ENCODE measurements at places on chromosomes 11 and 22.

GRCh38 chr11:113131036-113131775 lies 170.0 kb downstream of the NCAM1 start:
- DNase-seq: no peak

- DNase-seq: no peak
Observed at GRCh38 chr11:60592601-60593000, 77.4 kb downstream of the MS4A13 start.

DNA sequence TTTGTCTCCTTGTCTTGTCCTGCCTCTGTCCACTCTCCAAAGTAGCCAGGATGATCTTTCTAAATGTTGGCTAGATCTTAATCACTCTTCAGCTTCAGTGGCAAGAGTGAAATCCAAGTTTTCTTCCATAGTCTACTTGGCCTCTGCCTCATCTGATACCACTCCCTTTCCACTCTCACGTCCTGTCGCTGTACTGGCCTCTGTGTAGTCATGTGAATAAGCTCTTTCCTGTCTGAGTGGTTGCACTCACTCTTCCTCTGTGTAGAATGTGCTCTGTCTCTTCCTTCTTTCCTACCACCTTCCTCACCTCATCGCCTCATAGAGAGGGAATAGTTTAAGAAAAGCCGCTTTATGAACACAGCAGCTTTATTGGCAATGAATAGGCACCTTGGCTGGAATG lies 86.5 kb downstream of the WNT11 start:
- no peak for DNase-seq

DNA sequence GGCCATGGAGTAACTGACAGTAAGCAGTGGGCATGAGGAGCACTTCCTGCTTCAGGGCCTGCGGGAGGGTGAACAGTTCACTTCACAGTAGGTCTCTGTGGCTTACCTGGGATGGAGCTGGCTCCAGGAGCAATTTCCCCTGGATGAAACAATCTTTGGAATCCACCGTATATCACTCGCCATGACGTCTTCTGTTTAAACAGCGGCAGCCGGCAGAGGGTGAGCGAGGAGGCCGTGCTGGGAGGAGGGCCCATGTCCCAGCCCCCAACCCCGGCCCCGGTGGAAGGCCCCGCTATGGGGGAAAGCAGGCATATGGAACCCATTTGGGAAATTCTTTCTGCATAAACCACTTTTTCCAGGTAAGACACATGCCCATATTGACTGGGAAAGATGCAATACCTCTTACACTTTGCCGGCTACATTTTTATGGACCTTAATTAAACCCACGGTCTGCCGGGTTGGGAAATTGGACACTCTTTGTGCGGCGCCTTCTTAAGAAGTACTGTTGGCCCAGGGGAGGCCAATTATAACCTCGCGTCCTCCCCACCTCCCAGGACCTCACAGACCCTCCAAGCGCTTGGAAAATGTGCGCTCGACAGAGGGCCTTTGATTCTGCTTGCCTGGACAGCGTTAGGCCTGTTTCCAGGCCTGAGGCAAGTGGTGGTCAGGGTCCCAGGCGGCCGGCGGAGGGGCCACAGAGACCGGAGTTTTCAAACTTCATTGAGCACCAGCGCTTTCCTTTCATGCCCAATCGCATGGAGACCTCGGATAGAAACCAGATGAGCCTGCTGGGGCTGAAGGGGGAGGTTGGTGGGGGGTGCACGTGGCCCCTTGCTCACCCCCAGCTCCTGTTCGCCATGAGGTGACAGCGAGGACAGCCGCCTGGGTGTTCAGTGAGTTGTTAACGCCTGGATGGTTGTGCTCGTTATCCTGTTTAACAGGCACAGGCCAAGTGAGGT lies 40.4 kb downstream of the SMIM38 start:
- no peak for DNase-seq

- DNase-seq: no peak
Observed at GRCh38 chr11:58471892-58472291, 29.9 kb upstream of the OR5B12 start.

DNA sequence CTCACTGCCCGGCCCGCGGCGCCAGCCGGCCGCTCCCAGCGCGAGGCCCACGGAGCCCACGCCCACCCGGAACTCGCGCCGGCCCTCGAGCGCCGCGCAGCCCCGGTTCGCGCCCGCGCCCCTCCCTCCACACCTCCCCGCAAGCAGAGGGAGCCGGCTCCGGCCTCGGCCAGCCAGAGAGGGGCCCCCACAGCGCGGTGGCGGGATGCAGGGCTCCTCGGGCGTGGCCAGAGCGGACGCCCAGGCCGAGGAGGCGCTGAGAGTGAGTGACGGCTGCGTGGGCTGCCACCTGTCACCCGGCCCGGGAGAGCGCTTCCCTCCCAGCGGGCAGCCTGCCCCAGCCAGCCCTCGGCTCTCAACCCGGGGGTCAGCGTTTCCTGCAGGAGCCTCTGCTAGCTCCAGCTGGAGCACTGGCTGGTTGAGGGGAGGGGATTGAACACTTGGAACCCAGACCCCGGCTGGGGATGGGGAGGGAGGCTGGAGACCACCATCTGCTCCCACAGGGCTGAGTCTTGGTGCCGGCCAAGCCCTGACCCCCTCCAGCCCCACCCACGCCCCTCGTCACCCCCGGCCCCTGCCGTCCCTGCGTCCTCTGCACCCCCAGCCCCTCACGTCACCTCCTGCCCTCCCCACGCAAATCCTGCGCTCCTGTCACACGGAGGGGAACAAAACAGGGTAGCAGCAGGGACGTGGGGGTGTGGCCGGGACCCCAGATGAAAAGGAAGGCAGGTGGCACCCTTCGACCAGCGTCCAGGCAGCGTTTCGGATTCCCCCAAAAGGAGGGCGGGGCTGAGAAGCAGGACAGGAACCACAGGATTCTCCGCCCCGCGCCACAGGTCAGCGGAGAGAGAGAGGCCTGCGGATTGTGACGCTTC lies 157.0 kb downstream of the BRD1 start:
- no peak for DNase-seq

- DNase-seq: no peak
Observed at GRCh38 chr11:118663381-118663780, 16.1 kb downstream of the TREH start.

DNA sequence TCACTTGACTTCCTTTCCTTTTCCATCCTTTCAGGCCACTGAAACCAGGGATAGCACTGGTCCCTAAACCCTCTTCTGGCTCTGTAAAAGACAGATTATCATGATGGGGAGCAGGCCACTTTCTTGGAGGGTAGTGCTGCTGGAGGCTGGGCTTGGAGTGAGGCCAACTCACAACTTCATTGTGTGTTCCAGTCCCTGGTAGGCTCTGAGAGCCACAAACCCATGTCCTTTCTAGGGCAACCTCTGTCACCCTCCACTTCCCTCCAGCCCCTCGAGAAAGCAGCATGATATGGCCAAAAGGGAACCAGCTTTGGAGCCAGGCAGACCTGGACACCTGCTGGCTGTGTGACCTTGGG lies 2.3 kb downstream of the TKFC start:
- DNase-seq: no peak

GRCh38 chr11:64378335-64378880 lies 19.4 kb downstream of the RPS6KA4 start:
- DNase-seq: no peak

GRCh38 chr11:118111744-118112035 lies 24.9 kb upstream of the SMIM35 start:
- no peak for DNase-seq
